A549 treated with dexamethasone at 1 μM for 4 hours (cell line): ENCODE measurements at places on chromosomes 6 and 20. TPM values are rescaled to one million over a fixed set of nuclear protein-coding genes. Genes with fewer than 3 reads are reported as not detected.

The SPATA25 gene
- 0.34 to 0.57 TPM (median 0.49 TPM) in 4 of 5 replicates, not detected in the other for total RNA-seq

The ZBP1 gene
- not detected in 5 replicates for total RNA-seq

The TAP2 gene
- 16.4 to 22.6 TPM (median 18.9 TPM) in 5 replicates for total RNA-seq

The SPATS1 gene
- total RNA-seq: not detected in 5 replicates

The GHRH gene
- not detected in 5 replicates for total RNA-seq

The MACROD2 gene
- total RNA-seq: 0.26 to 0.64 TPM (median 0.51 TPM) in 5 replicates

The GSTA1 gene
- total RNA-seq: 0.11 TPM in 1 of 5 replicates, not detected in the others

The POM121L2 gene
- 0.02 TPM in 1 of 5 replicates, not detected in the others for total RNA-seq

The ABHD16B gene
- not detected in 5 replicates for total RNA-seq

The NOTCH4 gene
- total RNA-seq: 0.59 to 0.98 TPM (median 0.75 TPM) in 5 replicates

The HLA-DOB gene
- 0.08 to 0.21 TPM (median 0.09 TPM) in 3 of 5 replicates, not detected in the others for total RNA-seq

The UNC93A gene
- not detected in 5 replicates for total RNA-seq

The VIP gene
- total RNA-seq: not detected in 5 replicates

The NFATC2 gene
- 6.7 to 12.0 TPM (median 9.8 TPM) in 5 replicates for total RNA-seq

The CRISP1 gene
- total RNA-seq: not detected in 5 replicates

The TCP11 gene
- not detected in 5 replicates for total RNA-seq

The IMPG1 gene
- not detected in 5 replicates for total RNA-seq

The CST2 gene
- 0.76 to 1.8 TPM (median 1.4 TPM) in 5 replicates for total RNA-seq

The WFDC10B gene
- total RNA-seq: not detected in 5 replicates

The GSTA2 gene
- total RNA-seq: not detected in 5 replicates

The PSMB8 gene
- total RNA-seq: 16.6 to 22.5 TPM (median 18.3 TPM) in 5 replicates

The BPIFB2 gene
- not detected in 5 replicates for total RNA-seq

The OR2J3 gene
- not detected in 5 replicates for total RNA-seq
